ENCODE measurements at places on chromosomes 5 and 9. TPM values are rescaled to one million over a fixed set of nuclear protein-coding genes. Genes with fewer than 3 reads are reported as not detected.

Gene LRRC19
- not detected for total RNA-seq

Gene LTC4S
- 0.58 TPM for total RNA-seq

Gene SLC34A3
- total RNA-seq: 0.28 TPM

Gene SLC6A3
- 0.87 TPM for total RNA-seq

Gene DND1
- 0.88 TPM for total RNA-seq

Gene PCDHA6
- not detected for total RNA-seq

Gene SYNPO
- total RNA-seq: 26.6 TPM

Gene CARD9
- 1.3 TPM for total RNA-seq

Gene LCN1
- not detected for total RNA-seq

Gene CTXN3
- not detected for total RNA-seq

Gene SLC6A7
- 0.05 TPM for total RNA-seq

Gene SNCAIP
- total RNA-seq: not detected

Gene PFN3
- total RNA-seq: not detected

Gene STX17
- 9.0 TPM for total RNA-seq

Gene CCDC183
- total RNA-seq: 0.44 TPM

Gene NUTM2F
- total RNA-seq: not detected

Gene SOHLH1
- total RNA-seq: not detected

Gene BAAT
- total RNA-seq: 0.23 TPM

Gene SLC23A1
- total RNA-seq: 1.3 TPM

Gene NFIB
- total RNA-seq: 10.4 TPM

Gene PPP2CA
- total RNA-seq: 267 TPM

Gene PCDHB6
- 1.1 TPM for total RNA-seq

Gene OR1Q1
- total RNA-seq: not detected
